ENCODE measurements at places on chromosomes 16 and 17.
A peak's percentile ranks its signal among the peaks of the same experiment; 100 is the strongest.

DNA sequence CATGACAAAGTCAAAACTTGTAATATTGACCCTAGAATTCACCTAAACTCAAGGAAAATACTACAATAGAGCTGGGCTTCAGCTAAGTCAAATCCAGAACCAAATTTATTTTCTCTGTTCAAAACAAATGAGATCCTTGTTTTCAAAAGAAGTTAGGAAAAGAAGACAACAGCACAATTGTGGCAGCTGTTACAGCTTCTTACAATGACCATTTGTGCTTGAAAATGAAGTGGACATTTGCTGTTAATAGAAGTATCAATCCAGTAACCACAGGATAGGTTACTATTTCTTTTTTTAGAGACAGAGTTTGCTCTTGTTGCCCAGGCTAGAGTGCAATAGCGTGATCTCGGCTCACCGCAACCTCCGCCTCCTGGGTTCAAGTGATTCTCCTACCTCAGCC, 44.4 kb downstream of the APPBP2 start:
- no peak for DNase-seq

GRCh38 chr17:21679256-21680146, 12.8 kb upstream of the KCNJ18 start:
- DNase-seq = no peak

DNA sequence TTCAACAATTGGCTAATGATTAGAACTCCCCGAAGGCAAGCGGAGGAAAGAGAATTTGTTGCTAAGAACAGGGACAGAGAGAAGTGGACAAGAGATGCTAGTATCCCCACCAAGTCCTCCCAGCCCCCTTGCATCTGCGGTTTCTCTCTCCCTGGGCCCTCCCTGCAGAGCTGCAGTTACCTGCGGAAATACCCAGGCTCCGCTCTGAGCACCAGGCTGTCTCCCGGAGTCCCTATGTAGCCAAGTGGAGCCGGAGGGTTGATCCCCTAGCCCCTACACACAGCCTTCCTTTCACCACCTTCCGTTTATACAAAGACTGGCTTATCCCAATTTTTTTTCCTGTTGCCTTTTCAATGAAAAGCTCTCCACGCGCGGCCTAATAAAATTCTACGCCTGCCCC, 834.4 kb downstream of the KCNJ2 start:
- no peak for DNase-seq

- no peak for DNase-seq
These were observed 6.9 kb downstream of the HNF1B start for GRCh38 chr17:37737971-37738370.

DNA sequence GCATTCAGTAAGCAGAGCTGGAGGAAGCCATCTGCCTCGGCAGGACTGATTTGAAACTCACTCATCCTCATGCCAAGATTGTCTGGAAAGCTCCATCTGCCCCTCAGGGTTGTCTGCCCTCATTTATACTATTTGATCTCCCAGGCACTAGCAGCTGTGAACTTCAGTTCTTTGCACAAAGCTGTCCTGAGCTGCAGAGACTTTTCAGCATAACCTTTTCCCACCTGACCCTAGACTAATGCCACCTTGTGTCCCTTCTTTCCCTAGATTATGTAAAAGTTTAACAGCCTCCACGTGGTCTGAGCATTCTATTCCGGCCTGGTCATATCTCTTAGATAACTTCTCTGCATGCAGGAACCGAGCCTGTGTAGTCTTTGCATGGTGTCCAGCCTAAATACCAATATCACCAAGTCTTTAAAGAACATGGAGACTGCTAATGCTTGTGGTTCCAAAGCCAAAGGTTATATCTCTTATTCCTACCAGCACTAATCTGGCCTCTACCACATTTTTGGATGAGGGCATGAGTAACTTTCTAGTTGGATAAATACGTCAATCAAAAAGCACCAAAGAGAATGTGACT, 29.1 kb downstream of the STAT5A start:
- no peak for DNase-seq

DNA sequence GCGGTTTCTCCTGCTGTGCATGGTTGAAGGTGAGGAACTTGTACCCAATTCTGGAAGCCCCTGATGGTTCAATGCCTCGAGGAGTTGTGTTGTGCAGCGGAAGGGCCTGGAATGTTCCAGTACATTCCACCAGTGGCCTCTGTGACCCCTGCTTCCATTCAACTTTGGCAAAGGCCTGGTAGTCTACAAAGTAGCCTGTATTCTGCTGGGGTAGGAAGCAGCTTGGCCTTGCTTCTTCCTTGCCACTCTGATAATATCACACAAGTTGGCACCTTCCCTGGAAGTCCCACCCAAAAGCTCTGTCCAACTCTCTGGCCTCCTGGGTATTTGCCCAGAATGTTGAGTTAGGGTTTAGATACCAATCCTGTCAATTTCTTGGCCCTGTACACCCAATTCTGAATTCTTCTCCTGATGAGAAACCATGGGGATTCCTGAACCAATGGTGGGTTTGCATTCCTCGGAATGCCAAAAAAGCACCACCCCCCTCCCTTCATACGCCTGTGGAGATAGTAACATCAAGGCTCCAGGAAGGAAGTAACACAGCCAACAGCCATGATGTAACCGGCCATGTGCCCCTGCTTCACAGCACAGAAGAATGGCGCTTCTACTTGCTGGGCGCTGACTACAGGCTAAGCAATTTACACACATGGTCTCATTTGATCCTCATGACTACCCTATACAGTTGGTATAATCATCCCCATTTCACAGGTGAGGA, 11.8 kb upstream of the FAM117A start:
- no peak for DNase-seq

GRCh38 chr16:6977291-6977690, 355.4 kb upstream of the RBFOX1 start:
- no peak for DNase-seq

- no peak for DNase-seq
These were observed 10.4 kb upstream of the GOT2 start for GRCh38 chr16:58744497-58744896.

- no peak for DNase-seq
These were observed 84.2 kb downstream of the SNX29 start for GRCh38 chr16:12060751-12061150.

DNA sequence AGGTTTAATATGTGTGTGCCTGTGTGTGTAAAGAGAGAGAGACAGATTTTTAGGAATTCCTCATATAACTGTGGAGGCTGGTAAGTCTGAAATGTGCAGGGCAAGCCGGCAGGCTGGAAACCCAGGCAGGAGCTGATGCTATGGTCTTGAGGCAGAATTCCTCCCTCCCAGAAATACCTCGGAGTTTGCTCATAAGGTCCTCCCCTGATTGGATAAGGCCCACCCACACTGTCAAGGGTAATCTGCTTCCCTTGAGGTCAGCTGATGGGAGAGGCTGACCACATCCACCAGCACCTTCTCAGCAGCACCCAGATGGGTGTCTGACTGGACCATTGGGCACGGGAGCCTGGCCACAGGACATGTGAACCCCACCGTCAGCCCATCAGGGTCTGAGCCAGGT, 42.4 kb downstream of the C16orf95 start:
- no peak for DNase-seq

DNA sequence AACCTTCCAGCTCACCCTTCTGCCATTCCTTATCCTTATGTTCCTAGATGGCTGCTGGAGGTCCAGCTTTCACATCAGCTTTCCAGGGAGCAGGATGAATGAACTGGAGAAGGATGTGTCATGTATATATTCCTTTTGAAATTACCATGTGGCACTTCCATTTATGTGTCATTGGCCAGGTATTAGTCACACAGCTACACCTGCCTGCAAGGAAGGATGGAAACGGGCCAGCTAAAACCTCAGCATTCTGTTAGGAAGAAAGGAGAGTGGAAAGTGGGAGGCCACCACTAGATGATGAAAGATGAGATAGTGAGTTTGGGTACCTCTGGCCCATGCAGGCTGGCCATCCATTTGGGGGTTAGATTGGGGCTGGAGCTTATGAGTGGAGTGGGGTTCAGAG, 67.5 kb downstream of the KSR1 start:
- DNase-seq = no peak

- peak; percentile 4 for DNase-seq
These were observed 1032.2 kb downstream of the CDH11 start for GRCh38 chr16:64089697-64090096.

DNA sequence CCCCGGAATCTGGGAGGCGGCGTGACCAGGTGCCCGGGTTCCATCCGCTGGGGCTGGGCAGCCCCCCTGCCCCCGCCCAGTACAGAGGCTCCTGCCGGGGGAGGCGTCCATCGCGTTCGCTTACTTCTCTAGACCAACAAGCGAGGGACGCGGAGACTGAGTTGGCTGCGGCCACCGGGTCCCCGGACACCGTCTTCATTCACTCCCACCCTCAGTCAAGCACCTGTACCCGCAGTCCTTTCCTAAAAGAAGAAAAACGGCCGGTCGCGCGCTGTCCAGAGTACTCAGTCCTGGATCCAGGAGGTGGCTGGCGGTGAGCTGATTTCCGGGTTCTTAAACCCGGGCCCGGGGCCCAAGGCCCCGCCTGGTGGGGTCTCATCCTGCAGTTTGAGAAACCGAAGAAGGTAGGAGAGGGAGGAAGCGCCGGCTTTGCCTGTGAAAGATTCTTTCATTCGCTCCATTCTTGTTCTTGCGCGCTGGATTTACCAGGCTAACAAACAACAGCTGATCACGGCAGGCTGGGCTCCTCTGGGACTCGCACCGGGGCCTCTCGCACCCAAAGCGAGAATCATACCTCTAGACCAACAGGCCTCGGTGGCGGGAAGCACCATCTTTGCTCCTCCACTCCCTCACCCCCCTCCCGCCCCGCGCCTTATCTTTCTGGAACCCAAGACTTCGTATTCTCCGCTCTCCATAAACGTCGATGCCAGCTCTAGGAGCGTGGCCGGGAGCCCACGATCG, 17.4 kb upstream of the OR1F1 start:
- DNase-seq = no peak

DNA sequence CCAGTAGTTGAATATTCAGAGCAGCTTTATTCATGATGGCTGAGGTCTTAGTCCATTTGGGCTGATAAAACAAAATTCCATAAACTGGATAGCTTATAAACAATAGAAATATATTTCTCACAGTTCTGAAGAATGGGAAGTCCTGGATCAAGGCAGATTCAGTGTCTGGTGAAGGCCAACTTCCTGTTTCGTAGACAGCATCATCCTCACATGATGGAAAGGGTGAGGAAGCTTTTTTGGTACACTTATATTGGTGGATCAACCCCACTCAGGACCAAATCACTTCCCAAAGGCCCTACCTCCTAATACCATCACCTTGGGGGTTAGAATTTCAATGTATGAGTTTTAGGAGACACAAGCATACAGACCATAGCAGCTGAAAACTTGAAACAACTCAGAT, 224.2 kb downstream of the CYB561 start:
- DNase-seq = no peak

DNA sequence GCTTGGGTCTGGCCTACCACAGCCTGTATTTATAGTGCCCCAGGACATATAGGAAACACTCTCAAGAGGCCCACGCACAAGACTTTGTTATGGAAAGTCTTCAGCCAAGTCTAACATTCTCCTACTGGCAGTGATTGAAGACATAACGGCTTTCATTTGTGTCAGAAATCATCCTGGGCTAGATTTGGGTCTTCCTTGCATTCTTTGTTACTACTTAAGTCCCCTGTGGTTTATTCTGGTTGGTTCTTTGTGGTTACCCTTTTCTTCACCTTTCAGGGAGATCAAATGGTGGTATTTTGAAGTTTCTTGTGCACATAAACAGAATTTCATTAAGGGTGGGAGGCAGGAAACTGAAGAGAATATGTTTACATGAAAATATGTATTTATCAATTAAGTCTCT, 37.7 kb downstream of the REXO5 start:
- DNase-seq = no peak

- no peak for DNase-seq
These were observed 26.4 kb upstream of the BEAN1 start for GRCh38 chr16:66400503-66401380.

DNA sequence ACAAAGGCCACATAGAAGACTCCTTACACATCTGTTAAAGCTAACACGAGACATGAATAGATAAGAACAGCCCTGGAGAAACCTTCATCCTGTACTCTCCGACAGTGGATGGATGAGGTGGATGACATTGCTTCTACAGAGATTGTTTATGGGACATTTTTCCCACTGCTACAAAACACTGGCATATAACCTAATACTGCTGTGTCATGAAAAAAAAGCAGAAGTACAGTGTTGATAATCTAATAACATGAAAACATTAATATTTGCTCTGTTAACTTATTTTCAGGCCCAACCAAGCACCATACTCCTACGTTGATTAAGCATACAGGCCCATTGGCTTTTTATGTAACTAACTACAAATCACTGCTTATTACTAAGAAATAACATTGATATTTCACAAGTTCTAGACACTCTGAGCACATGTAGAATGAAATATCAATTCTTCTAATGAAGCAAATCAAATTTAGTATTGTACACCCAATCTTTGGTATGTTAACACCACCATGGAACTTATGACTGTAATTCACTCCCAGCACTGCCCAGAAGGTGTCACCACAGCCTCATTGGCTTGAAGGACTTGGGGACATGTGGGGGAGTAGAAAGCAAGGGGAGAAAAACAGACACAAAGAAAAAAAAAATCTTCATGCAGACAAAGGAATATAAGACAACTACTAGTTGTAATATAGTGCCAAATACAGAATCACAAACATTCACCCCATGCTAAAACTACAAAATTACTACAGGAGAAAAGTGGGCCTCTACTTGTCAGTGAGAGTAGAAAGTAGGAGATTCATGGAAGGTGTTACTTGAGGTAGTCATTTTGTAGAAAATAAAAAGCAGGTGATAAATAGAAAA, 330.0 kb upstream of the PMFBP1 start:
- DNase-seq = peak; percentile 42
